ENCODE measurements at places on chromosomes 5 and 9. TPM values are rescaled to one million over a fixed set of nuclear protein-coding genes. Genes with fewer than 3 reads are reported as not detected.

IFNA13 gene
- not detected for total RNA-seq

NREP gene
- 12.0 TPM for total RNA-seq

ACO1 gene
- total RNA-seq: 57.6 TPM

BSPRY gene
- not detected for total RNA-seq

PCDHA11 gene
- total RNA-seq: not detected

LCN1 gene
- not detected for total RNA-seq

PCDHAC1 gene
- total RNA-seq: not detected

PCDHA4 gene
- 0.07 TPM for total RNA-seq

MRPL50 gene
- 25.2 TPM for total RNA-seq

TAF11L4 gene
- total RNA-seq: not detected

SLC25A2 gene
- not detected for total RNA-seq

GABRA1 gene
- total RNA-seq: not detected

CARTPT gene
- not detected for total RNA-seq

ZNF782 gene
- total RNA-seq: 3.3 TPM

PCDHB16 gene
- total RNA-seq: 0.03 TPM

LEAP2 gene
- 0.77 TPM for total RNA-seq

PHYHD1 gene
- total RNA-seq: not detected

GRCh38 chr9:125137200-125137599, 6.1 kb downstream of the SCAI start:
- DNase-seq: no peak

- no peak for DNase-seq
These were observed 221.3 kb upstream of the FTMT start for GRCh38 chr5:121630402-121630801.

DNA sequence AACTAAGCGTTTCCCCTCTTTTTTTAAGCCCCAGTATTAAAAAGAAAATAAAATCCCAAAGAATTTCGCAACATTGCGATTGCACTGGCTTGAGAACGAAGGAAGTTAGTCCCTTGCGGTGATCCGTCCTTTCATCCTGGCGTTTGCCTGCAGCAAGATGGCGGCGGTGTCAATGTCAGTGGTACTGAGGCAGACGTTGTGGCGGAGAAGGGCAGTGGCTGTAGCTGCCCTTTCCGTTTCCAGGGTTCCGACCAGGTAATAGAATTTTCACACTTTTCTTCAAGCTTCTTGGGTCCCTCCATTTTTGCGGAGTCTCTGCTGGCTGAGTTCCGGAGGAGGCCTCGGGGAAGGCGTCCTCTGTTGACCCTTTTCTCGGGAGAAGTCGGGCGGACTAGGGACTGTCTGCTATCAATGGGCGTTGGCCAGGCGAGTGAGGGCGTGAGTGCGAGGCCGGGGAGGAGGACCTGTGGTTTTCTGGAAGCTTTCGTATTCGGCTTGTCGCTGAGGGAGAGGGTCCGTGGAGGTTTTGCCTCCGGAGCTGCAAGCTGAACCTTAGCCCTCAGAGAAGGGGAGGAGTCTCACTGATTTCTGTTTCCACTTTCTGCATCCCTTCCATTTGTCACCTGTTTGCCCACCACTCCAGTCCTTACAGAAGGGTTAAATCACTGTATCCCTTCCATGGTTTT, at the start of gene NDUFS4:
Gene NDUFS4, plus strand, starts transcription at position 134 of the 686 bp plus-strand sequence. Its CDS starts 24 bp downstream, at position 158.
- DNase-seq: peak; percentile 77

- DNase-seq: no peak
These were observed 27.1 kb upstream of the CTXN3 start for GRCh38 chr5:127621601-127622325.

DNA sequence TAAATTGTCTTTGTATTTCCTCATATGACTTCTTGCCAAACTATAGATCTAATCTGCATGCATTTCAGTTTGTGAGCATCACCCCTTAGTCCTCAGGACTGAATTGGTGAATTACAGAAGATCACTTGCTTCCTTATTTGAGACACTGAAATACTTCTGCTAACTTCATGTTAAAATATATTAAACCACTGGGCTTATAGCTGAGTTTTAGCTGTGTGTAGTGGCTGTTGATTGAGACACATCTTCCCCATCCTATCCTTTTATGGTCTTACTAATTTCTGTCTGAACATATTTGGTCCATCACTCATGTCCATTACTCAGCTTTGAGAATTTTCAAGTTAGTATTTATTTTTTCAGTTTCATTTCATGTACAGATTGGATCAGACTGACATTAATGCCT, 295.9 kb downstream of the PSAT1 start:
- peak; percentile 14 for DNase-seq

GRCh38 chr5:171578829-171579491, 159.5 kb downstream of the FGF18 start:
- no peak for DNase-seq

DNA sequence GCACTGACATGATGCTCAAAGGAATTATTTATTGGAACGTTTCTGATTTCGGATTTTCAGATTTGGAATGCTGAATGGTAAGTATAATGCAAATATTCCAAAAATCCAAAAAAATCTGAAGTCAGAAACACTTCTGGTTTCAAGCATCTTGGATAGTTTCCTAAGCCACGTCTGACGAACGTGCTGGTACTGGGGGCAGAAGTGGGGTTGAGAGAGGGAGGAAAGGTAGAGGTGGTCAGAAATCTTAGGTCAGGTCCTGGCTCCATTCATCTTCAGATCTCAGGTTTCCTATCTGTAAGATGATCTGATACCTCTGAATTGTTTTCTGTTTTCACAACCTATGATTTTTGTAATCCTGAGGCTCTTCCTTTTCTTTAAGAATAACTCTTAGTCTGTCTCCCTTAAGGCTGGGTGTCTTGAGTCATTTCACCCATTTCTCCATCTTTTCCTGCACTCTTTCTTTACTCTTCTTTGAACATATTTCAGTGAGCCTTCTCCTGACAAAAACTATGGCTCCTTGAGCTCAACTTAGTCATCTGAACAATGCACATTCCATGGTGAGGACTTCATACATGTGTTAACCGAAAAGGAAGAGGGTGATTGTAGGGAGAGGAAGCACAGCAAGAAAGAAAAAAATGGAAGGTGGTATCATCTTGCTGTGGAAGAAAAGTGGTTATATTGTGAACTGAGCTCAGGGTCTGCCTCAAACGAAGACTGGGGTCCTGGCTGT, 3.3 kb downstream of the SGCD start:
- DNase-seq: peak; percentile 4

DNA sequence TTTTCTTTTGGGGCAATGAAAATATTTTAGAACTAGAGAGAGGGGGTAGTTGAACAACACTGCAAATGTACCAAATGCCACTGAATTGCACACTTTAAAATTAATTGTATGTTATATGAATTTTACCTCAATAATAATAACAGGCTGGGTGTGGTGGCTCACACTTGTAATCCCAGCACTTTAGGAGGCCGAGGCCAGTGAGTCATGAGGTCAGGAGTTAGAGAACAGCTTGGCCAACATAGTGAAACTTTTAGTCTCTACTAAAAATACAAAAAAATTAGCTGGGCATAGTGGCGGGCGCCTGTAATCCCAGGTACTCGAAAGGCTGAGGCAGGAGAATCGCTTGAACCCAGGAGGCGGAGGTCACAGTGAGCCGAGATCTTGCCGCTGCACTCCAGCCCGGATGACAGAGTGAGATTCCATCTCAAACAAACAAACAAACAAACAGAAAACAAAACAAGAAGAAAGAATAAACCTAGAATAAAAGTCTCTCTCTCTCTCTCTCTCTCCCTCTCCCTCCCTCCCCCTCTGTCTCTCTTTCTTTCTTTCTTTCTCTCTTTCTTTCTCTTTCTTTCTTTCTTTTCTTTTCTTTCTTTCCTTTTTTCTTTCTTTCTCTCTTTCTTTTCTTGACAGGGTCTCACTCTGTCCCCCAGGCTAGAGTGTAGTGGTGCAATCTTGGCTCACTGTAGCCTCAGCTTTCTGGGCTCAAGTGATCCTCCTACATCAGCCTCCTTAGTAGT, 91.1 kb downstream of the BASP1 start:
- no peak for DNase-seq

DNA sequence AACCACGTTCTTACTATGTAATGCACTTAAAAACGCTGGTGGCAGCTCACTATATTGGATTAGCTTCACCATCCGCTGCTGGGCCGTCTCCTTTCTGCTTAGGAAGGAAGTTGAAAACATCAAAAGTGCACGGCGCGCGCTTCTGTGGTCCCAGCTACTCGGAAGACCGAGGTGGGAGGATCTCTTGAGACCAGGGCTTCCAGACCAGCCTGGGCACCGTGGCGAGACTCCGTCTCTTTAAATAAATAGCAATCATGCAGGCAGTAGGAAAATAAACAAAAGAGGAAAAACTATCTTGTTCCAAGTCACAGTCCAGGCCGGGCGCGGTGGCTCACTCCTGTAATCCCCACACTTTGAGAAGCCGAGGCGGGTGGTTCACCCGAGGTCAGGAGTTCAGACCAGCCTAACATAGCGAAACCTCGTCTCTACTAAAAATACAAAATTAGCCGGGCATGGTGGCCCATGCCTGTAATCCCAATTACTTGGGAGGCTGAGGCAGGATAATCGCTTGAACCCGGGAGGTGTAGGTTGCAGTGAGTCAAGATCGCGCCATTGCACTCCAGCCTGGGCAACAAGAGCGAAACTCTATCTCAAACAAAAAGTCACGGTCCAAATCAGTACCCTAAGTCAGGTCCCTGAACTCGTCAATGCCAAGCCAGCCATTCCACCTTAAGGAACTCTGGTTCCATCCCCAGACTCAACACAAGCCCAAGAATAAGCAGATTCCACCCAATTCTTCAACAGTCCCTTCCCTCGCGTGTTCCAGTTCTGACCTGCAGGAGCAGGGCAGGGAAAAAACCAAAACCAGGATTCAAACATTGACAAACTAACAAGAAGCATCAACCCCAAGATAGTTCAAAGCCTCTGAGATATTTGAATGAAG, 1.0 kb upstream of the GOLGA1 start:
- peak; percentile 48 for DNase-seq

DNA sequence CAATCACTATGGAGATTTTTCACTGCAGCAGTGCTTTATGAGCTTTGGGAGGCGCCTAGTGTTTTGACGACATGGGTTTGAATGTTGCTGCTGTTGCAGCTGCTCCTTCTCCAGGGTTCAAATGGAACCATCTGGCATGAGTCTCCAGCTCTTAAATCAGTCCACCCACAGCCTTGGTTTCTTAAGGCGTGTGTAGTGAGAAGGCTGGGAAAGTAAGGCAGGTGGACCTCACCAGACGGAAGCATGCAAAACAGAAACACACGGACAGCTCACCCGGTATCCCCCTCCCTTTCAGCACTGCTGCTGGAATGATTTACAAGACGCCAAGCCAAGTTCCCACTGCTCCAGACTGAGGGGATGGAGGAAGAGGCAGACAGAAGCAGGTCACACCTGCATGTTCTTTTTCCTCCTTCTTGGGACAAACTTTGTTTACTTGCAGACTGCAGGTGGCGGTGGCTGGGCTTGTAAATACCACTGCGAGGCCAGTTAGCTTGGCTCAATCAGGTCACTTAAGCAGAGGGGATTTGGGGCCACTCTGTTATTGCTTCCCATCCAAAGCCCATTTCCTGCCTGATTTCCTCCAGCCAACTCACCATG, 47.4 kb downstream of the ADAM19 start:
- no peak for DNase-seq

DNA sequence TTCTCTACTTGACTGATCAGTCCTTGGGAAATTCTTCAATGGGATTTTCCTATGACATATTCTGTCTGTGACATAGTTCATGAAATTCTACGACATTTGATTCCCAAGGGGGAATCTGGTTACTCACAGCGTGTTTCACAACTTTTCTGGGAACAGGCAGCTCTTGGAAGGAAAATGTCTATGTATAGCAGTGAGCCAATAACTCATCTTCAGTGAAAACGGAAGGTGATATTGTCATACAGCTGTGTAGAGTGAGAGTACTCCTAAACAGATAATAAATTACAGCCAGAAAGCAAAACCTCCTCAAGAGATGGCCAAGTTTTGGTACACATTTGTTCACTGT, 91.4 kb downstream of the C9orf152 start:
- peak; percentile 49 for DNase-seq

GRCh38 chr5:80192507-80193241, 63.2 kb downstream of the SERINC5 start:
- DNase-seq: no peak

- no peak for DNase-seq
These were observed 78.6 kb upstream of the MYO10 start for GRCh38 chr5:17014686-17015085.

- no peak for DNase-seq
These were observed at the start of gene WNK2 for GRCh38 chr9:93183663-93184431. WNK2 (plus strand) TSS chr9:93184139; CDS start chr9:93184930, 791 bp downstream.

GRCh38 chr5:141570655-141571054, 48.1 kb downstream of the DIAPH1 start:
- DNase-seq: no peak

GRCh38 chr5:21919414-21920022, 933.6 kb downstream of the CDH12 start:
- DNase-seq: peak; percentile 66

GRCh38 chr5:6328173-6328572, 50.2 kb downstream of the MED10 start:
- peak; percentile 30 for DNase-seq

GRCh38 chr5:113269023-113269997, 165.5 kb downstream of the TSSK1B start:
- no peak for DNase-seq

- DNase-seq: peak; percentile 48
These were observed 91.4 kb downstream of the LMX1B start for GRCh38 chr9:126704892-126705766.

DNA sequence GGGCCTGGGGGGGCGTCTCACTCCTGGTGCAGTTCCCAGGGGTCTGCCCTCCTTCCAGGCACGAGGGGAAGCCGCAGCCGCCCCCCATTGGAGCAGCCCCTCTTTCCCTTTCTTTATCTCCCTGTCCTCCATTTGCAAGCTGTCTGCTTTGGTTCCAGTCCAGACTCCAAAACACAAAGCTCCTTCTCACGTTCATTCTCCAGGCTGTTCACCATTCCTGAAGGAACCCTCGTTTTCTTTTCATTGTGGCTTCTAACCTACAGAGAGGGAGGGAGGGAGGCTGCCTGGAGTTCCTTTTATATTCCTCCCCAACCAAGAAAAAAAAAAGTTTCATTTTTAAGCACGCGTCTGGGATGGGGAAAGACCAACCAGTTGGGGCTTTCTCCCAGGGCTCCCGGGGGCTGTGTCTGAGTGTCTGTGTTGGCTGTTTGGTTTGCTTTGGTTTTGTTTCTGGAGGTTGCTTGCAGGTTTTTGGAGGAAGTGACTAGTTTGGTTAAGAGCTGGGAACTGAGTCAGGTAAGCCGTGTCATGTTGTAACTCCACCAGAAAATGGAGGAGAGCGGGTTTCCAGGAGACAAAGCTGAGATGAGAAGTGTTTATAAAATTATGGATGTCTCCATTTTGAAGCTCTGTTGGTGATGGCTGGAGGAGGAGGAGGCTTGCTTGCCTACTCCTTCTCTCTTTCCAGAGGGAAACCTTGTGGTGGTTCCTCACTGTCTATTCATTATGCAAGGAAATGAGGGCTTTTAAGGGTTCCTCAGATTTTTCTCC, 1.6 kb downstream of the ZNF462 start:
- peak; percentile 53 for DNase-seq

All from HT1080 (cell line).